Fibroblast of the aortic adventitia (primary cell): ENCODE measurements at places on chromosomes 7 and 10.

GRCh38 chr7:84144480-84144879, 50.1 kb downstream of the SEMA3A start:
- DNase-seq = peak; percentile 39

DNA sequence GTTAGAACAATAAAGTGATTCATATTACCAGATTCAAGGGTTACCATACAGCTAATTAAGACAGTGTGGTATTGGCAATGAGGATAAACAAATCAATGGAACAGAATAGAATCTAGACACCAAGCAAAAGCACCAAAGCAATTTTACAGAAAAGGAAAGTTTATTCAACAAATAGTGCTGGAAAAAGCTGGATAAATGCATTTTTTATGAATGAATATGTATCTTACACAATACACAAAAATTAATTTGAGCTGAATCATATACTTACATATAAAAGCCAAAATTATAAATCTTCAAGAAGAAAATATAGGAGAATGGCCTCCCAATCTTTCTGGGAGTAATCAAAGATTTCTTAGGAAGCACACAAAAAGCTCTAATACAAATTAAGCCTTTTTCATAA, 220.4 kb upstream of the PTN start:
- DNase-seq = no peak

- DNase-seq = no peak
Measured at GRCh38 chr10:67975871-67976270, 91.4 kb downstream of the SIRT1 start.

DNA sequence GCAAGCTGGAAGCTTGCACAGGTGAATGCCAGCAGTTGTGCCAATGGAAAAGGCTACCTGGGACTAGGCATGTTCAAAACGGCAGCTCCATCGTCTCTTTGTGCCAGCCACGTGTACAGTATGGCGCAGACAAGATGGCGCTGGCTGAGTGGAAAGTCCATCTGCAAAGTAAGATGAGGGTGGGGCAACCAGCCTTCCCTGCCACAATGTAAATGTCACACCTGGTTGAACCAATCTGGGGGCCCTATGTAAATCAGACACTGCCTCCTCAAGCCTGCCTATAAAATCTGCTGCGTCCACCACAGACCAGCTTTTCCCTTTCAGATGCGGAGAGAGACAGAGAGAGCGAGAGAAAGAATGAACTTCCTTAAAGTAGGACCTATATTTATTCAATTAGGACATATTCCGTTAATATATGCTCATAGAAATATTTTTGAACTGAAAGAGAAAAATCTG, 18.5 kb upstream of the C7orf33 start:
- DNase-seq = no peak

DNA sequence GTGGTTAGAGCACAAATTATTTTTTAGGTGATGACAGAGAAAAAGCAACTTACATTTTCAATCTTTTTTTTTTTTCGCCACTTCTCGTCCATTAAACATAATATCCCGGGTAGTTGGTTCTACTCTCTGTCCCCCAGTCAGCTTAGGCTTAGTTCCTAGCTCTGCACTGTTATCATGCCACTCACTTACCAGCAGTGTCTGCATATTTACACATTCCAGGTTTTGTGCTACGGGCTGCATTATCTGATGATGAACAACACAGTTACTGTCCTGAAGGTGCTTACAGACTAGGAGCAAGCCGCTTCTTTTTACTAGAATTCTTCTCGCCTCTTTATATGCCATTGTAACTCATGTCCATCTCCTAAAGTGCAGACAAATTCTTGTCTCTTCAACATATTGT, 121.8 kb upstream of the NPVF start:
- DNase-seq = no peak

GRCh38 chr7:154868921-154869320, 134.0 kb downstream of the PAXIP1 start:
- no peak for DNase-seq

DNA sequence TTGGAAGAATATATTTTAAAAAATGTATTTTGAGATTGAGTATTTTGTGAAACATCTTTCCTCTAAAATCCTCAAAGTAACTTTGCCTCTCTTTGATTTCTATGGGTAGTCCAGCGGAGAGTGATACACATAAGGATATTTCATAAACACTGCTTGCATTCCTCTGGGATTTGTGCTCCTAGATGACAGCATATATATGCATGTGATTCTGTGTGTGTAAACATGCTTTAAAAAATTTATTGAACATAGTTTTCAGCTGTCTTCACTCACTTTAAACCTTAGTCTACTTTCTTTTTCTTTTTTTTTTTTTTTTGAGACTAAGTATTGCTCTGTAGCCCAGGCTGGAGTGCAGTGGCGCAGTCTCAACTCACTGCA, 84.6 kb downstream of the KAT6B start:
- peak; percentile 23 for DNase-seq

- DNase-seq = no peak
Measured at GRCh38 chr7:112707655-112708054, 82.5 kb downstream of the TMEM168 start.

DNA sequence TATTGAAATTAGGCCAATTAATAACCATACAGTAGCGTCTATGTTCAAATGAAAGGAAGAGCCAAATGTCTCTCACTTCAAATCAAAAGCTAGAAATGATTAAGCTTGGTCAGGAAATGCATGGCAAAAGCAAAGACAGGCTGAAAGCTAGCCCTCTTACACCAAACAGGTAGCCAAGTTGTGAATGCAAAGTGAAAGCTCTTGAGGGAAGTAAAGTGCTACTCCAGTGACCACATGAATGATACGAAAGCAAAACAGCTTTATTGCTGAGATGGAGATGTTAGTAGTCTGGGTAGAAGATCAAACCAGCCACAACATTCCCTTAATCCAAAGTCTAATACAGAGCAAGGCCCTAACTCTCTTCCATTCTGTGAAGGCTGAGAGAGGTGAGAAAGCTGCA, 123.8 kb downstream of the TEX36 start:
- no peak for DNase-seq

GRCh38 chr10:120667276-120667675, 183.9 kb upstream of the WDR11 start:
- no peak for DNase-seq

DNA sequence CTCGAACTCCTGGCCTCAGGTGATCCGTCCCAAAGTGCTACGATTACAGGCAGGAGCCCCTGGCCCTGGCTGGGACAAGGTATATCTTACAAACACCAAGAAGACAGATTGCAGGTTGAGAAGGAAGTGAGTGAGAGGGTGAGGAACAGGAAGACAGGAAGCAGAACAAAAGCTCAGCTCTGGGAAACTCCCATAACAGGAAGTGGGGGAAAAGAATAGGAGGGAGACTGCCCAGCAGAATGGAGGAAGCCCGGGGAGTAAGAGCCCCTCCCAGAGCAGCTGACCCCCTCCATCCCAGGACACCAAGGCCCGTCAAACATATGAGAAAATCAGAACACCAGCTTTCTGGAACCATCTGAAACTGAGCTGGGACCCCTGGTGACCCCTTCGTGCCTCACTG, 2.9 kb downstream of the TECPR1 start:
- DNase-seq = no peak

DNA sequence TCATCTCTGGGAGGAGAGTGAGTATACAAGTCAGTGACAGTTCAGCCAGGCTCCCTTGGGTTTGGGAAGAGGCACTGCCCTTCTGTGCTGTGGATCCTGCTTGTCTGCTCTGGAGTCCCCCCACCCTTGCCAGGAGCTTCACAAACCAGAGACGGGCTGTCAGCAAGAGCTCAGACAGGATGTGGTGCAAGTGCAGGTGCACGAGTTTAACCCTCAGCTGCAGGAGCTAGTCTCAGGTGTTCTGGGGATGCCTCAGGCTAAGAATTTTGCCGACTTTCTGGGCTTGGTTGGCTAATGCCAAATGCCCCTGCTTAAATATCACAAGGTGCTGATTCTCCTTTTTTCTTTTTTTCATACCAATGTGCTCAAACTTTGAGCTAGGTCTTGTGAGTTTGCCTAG, 22.3 kb downstream of the ZNF783 start:
- DNase-seq = no peak

GRCh38 chr10:369221-369683, 234.0 kb downstream of the ZMYND11 start:
- no peak for DNase-seq

DNA sequence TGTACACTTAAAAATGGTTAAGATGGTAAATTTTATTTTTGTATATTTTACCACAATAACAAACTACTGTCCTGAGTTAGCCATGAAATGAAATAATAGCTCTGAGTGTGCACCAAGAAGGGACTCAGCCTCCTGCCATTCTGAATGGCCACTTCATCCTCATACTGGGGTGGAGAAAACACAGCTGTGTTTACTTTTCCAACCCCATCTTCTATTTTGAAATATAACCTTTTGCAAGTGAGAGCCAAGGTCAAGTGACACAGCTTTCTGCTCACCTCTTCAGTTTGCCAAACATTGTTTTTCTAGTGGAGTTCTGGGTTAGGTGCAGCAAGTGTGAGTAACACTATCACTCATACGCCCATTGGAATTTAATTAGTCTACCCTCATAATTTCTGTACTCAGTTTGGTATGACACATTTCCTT, 107.4 kb upstream of the GLCCI1 start:
- DNase-seq = peak; percentile 60

- DNase-seq = no peak
Measured at GRCh38 chr10:25047088-25047487, 30.7 kb downstream of the THNSL1 start.

DNA sequence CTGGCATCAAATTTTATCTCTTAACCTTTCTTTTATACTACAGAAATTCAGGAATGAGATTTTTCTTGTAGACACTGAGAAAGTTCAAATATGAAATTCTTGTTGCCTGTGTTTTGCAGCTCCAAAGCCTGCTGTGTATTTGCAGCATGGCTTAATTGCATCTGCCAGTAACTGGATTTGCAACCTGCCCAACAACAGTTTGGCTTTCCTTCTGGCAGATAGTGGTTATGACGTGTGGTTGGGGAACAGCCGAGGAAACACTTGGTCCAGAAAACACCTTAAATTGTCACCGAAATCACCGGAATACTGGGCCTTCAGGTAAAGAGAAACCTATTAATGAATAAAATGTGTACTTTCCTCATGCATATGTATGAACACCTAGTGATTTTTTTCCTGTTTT, 24.8 kb downstream of the LIPK start:
- DNase-seq = no peak

DNA sequence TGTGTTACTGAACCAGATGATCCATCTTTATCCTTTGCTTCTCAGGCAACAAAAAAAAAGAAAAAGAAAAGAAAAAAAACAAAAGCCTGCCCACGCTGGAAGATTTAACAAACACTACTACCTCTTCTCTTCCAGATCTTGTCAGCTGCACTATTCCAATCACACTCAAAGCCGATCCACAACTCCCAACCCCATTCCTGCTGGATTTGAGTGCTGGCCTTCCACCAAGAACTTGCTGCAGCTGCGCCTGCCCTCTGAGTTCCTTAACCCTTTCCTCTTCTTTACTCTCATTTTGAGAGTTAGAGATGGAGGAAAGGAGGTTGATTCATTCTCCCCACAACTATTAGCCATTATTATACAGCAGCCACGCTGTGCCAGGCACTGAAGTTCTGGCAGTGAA, 16.0 kb upstream of the ITGA8 start:
- peak; percentile 38 for DNase-seq

- no peak for DNase-seq
Measured at GRCh38 chr10:65231148-65231547, 1694.7 kb upstream of the LRRTM3 start.

GRCh38 chr10:123142701-123143161, 5.2 kb upstream of the HMX2 start:
- DNase-seq = no peak

DNA sequence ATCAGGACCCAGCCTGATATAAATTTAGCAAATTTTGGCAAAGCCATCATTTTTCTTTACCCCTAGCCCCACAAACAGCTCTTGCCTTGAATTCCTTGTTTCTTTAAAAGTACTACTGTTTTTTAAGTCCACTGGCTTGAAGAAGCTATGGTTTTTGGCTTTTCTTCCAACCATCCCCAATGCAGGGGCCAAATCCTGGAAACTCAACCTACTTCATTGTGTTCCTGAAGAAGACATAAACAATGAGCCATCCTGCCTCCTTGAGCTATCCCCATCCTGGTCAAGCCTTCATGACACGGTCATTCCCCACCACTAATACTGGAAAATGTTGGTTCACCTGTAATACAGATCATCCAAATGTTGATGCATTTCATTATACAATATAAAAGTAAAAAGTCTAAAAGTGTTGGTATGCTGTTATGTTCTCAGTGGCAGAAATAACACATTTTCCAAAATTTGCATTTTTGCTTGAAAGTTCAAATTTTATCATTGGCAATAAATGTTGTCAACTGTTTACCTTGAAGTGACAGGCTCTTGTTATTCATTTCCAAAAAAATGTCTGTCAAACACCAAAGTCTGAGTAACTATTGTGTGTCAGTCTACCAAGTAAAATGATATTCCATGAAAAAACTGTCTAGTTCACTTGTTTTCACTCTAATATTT, 92.2 kb downstream of the DOCK4 start:
- DNase-seq = no peak

- peak; percentile 93 for DNase-seq
Measured at GRCh38 chr7:82572195-82572880, 128.8 kb upstream of the CACNA2D1 start.

DNA sequence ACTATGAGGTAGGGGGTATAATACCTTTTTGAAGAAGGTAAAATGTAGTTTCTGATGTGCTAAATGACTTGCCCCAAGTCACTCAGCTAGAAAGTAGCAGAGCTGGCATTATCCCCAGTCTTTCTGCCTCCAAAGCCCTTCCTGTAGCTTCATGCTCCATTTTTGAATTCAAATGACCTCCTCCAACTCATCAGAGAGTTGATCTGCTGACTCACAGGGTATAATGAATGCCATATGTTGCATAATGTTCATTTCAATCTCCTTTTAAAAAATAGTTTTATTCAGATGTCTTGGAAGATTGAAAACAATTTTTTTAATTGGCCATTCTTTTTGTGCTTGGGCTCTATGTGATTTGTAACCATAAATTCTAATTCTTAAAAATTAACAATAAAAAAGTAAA, 272.8 kb upstream of the IMMP2L start:
- peak; percentile 91 for DNase-seq

- no peak for DNase-seq
Measured at GRCh38 chr7:87609916-87610315, 9.2 kb upstream of the ABCB1 start.

- DNase-seq = peak; percentile 74
Measured at GRCh38 chr7:40551685-40552576, 417.1 kb downstream of the SUGCT start.

DNA sequence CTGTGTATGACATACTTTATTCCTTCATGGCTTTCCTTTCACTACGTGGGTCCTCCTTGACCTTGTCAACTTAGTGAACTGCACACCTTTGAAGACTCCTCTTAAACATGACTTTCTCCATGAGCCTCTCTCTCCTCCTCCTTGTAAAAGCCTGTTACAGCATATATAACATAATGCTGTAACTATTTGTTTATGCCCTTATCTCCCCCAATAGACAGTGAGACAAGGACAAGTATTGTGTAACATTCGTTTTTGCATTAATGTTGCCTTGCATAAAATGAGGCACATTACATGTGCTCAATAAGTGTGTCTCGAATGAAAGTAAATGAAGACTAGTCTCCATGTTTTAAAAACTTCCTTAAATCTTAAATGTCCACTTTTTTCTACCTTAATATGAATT, 4.3 kb upstream of the LAMB1 start:
- no peak for DNase-seq

- DNase-seq = no peak
Measured at GRCh38 chr7:27868131-27868550, 128.2 kb downstream of the TAX1BP1 start.
